ENCODE measurements at places on chromosomes 16 and 17. TPM values are rescaled to one million over a fixed set of nuclear protein-coding genes. Genes with fewer than 3 reads are reported as not detected.

The ARL2BP gene
- 109 TPM for total RNA-seq

The ARHGAP23 gene
- 62.4 TPM for total RNA-seq

The MIEN1 gene
- total RNA-seq, result 81.0 TPM

The HSF5 gene
- not detected for total RNA-seq

The USH1G gene
- not detected for total RNA-seq

The CACNG1 gene
- total RNA-seq, result not detected

The KCTD13 gene
- total RNA-seq, result 6.1 TPM

The CRYBA1 gene
- total RNA-seq, result not detected

The MYO15A gene
- 1.4 TPM for total RNA-seq

The STH gene
- total RNA-seq, result not detected

The KRT17 gene
- total RNA-seq, result 3.5 TPM

The ARL5C gene
- not detected for total RNA-seq

The PTX4 gene
- 0.58 TPM for total RNA-seq

The LRRC46 gene
- under 0.01 TPM for total RNA-seq

The TMEM238L gene
- total RNA-seq, result not detected

The XAF1 gene
- 6.3 TPM for total RNA-seq

The PPP1R1B gene
- total RNA-seq, result not detected

The CDC42EP4 gene
- 60.8 TPM for total RNA-seq

The GPR139 gene
- not detected for total RNA-seq

The KRT35 gene
- total RNA-seq, result not detected

The KRT33A gene
- total RNA-seq, result not detected

The TSNAXIP1 gene
- total RNA-seq, result under 0.01 TPM

The CES3 gene
- not detected for total RNA-seq

The GPR142 gene
- total RNA-seq, result not detected
